Substantia nigra (tissue), 51 donors: ENCODE measurements at places on chromosomes 6 and 20.

- no peak for DNase-seq
Observed at GRCh38 chr6:136961848-136962247, 39.7 kb downstream of the SLC35D3 start.

DNA sequence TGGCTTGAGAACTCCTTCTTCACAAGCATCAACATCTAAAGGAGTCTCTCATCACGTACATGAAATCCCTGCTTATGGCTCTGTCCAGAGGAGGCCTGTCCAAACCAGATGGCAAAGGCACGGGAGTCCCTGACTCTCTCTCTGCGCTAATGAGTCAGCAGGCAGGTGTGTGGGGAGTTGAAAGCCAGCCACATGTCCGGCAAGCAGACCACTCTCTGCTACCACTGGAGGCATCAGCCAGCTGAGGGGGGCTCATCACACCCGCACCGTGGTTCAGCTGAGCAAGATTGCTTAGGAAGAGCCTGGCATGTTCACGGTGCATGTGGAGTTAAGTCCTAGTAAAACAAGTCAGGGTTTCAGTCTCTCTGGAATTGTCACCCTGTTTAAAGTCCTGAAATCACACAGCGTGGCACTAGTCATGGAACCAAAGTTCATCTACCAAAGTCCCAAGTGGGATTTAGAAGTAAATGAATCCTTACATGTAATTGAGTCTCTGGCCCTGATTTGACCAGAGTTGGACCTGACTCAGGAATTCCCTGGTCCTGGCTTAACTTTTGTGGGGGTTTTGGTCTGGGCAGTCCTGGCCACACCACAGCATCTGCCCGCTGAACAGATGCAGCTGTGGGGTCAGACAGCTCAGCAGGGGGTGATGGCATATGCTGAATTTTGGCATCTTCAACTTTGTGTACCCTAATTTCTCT lies 155.2 kb upstream of the RIN2 start:
- DNase-seq = no peak

- no peak for DNase-seq
Observed at GRCh38 chr6:102798636-102799035, 1405.1 kb downstream of the GRIK2 start.

DNA sequence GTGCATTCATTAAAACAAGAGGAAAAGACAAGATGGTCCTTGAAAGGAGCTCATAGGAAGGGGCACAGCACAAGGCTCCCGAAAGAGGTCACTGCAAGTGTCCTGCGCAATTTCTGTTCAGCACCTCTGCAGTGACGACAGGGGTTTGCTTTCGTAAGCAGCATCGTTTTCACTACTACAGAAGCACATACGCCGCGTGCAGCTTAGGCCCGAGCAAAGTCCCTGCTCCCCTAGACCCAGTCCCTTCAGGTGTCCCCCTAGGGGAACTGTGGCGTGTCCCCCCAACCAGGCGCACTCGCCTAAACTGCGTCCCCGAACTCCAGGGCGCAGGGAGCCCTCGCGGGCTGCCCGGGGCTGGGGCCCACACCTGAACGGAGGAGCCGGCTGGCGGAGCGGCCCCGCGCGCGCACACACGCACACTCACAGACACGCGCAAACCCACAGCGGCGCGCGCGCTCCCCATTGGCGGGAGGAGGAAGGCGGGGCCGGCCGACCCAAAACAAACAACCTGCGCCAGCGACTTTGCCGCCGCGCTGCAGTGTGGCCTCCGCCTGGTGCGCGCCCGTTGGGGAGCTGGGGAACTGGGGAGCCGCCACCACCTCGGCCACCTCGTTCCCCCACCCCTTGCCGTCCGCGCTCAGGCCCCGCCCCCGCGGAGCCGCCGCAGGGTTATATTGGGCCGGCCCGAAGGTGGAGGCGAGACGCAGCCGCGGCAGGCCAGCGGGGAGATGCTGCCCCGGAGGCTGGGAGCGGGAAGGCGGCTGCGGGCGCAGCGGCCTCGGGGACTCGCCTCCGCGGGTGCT lies at the start of gene FOXQ1:
Gene FOXQ1 (plus strand): TSS at position 699 of the 803 bp plus-strand sequence. CDS start 607 bp downstream, outside the sequence.
- DNase-seq = no peak

DNA sequence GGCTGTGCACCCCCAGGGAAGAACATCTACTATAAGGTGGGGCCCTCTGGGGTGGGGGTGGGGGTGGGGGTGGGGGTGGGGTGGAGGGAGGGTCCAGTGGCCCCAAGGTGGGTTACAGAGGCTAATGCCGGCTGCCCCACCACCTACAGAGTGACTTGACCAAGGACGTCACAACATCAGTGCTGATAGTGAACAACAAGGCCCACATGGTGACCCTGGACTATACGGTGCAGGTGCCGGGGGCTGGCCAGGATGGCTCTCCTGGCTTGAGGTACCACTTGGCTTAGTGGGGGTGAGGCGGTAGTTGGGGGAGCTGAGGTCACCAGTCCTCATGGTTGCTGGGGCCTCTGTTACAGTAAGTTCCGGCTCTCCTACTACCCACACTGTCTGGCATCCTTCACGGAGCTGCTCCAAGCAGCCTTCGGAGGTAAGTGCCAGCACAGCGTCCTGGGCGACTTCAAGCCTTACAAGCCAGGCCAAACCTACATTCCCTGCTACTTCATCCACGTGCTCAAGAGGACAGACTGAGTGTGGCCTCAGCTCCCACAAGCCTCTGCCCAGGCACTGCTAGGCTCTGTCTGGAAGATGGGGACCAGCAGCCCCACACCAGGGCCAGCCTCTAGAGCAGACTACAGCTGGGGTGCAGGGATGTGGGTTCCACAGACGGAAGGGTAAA lies 2.8 kb downstream of the GNMT start:
- DNase-seq = no peak
